ENCODE measurements at places on chromosomes 1 and 21. TPM values are rescaled to one million over a fixed set of nuclear protein-coding genes. Genes with fewer than 3 reads are reported as not detected.

The CD1B gene
- not detected for polyA plus RNA-seq

The TBX15 gene
- polyA plus RNA-seq = 15.5 TPM

The MMP23B gene
- polyA plus RNA-seq = 0.92 TPM

The LMX1A gene
- not detected for polyA plus RNA-seq

The IPP gene
- polyA plus RNA-seq = 5.2 TPM

The TTLL7 gene
- polyA plus RNA-seq = 1.1 TPM

The TGFB2 gene
- 0.21 TPM for polyA plus RNA-seq

The DTL gene
- 1.1 TPM for polyA plus RNA-seq

The USH2A gene
- polyA plus RNA-seq = 0.28 TPM

The NTMT2 gene
- not detected for polyA plus RNA-seq

The RSPO1 gene
- 0.06 TPM for polyA plus RNA-seq

The OR2T35 gene
- polyA plus RNA-seq = not detected

The ADORA3 gene
- polyA plus RNA-seq = 0.97 TPM

The CLCNKB gene
- not detected for polyA plus RNA-seq

The PTPN22 gene
- polyA plus RNA-seq = 0.24 TPM

The PROK1 gene
- not detected for polyA plus RNA-seq

The OBSCN gene
- polyA plus RNA-seq = 0.54 TPM

The ANGPTL3 gene
- polyA plus RNA-seq = 182 TPM

The VWA5B1 gene
- polyA plus RNA-seq = not detected

The ITGB2 gene
- 23.6 TPM for polyA plus RNA-seq

The MIXL1 gene
- polyA plus RNA-seq = not detected

The SLC1A7 gene
- 0.67 TPM for polyA plus RNA-seq

The F3 gene
- polyA plus RNA-seq = 1.1 TPM

The TNFRSF18 gene
- polyA plus RNA-seq = 0.24 TPM

The NPHP4 gene
- 1.7 TPM for polyA plus RNA-seq

The RNU1-3 gene
- polyA plus RNA-seq = not detected

The S100A3 gene
- polyA plus RNA-seq = not detected

The F13B gene
- 42.3 TPM for polyA plus RNA-seq

The PCP4 gene
- not detected for polyA plus RNA-seq

The PLA2G2D gene
- polyA plus RNA-seq = 0.06 TPM

The KIAA1614 gene
- 0.21 TPM for polyA plus RNA-seq

The RNPC3 gene
- 18.0 TPM for polyA plus RNA-seq

The ASCL5 gene
- not detected for polyA plus RNA-seq

The OR10J1 gene
- polyA plus RNA-seq = not detected

The CHI3L2 gene
- 0.07 TPM for polyA plus RNA-seq

The VASH2 gene
- 0.38 TPM for polyA plus RNA-seq

The CD1E gene
- not detected for polyA plus RNA-seq

The GNAT2 gene
- polyA plus RNA-seq = 0.17 TPM

The NUF2 gene
- 0.80 TPM for polyA plus RNA-seq

The OR6N1 gene
- polyA plus RNA-seq = not detected

All from liver (tissue), 10 donors.